ENCODE measurements at places on chromosomes 12 and 14.

GRCh38 chr12:94648578-94648977 lies 1.8 kb downstream of the TMCC3 start:
- no peak for DNase-seq

DNA sequence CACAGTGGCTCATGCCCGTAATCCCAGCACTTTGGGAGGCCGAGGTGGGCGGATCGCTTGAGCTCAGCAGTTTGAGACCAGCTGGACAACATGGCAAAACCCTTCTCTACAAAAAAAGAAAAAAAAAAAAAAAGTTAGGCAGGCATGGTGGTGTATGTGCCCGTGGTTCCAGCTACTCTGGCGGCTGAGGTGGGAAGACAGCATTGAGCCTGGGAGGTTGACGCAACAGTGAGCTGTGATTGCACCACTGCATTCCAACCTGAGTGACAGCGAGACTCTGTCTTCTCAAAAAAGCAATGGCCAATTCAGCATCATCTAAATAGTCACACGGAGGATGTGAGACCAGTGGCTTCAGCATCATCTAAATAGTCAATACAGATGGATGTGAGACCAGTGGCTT lies 10.4 kb upstream of the SAMD4A start:
- no peak for DNase-seq

GRCh38 chr12:19546611-19547162 lies 107.4 kb downstream of the AEBP2 start:
- DNase-seq: no peak

- DNase-seq: no peak
Measured at GRCh38 chr14:65242732-65243134, 140.4 kb upstream of the MAX start.

- no peak for DNase-seq
Measured at GRCh38 chr12:78232756-78233155, 402.1 kb downstream of the NAV3 start.

DNA sequence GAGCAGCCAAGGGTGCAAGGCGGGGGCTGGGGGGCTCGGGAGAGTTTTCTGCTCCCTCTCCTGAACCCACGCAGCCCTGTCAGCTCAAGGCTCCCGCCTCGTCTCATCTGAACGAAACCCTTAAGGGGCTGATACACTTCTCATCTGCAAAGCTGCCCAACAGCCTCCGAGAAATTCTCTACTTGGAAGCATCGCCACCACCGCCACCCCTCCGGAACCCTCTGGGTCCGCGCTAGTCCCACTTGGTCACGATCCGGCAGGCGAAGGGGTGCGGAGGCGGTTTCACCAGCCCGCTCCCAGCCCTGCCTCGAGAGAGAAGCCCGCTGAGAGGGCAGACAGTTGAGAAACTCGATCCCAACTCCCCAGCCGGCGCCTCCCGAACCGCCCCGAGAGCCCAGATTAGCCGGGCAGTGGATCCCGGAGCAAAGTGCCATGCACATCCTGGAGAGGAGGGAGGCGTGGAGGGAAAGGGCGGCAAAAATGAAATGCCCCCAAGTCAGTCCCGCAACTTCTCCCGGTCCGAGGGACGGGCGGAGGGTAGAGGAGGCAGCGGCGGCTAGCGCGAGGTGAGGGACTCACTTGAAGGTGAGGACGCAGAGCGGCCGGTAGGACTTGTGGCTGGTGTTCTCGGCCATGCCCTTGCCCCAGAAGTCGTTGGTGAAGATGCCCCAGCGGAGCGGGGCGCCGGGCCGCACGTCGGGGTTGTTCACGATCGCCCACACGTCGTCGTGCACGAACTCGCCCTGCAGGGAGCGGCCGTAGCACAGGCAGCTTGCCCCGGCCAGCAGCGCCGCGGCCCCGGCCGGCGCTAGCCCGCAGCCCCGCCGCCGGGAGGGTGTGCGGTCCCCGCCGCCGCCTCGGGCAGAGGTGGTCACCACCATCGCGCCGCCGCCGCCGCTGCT lies 620 bp downstream of the TMTC1 start:
- DNase-seq: no peak

GRCh38 chr14:100726550-100727085 lies at the start of gene DLK1:
TSS of gene DLK1 (plus strand) at chr14:100726892. CDS start at chr14:100727069, 177 bp downstream.
- no peak for DNase-seq

DNA sequence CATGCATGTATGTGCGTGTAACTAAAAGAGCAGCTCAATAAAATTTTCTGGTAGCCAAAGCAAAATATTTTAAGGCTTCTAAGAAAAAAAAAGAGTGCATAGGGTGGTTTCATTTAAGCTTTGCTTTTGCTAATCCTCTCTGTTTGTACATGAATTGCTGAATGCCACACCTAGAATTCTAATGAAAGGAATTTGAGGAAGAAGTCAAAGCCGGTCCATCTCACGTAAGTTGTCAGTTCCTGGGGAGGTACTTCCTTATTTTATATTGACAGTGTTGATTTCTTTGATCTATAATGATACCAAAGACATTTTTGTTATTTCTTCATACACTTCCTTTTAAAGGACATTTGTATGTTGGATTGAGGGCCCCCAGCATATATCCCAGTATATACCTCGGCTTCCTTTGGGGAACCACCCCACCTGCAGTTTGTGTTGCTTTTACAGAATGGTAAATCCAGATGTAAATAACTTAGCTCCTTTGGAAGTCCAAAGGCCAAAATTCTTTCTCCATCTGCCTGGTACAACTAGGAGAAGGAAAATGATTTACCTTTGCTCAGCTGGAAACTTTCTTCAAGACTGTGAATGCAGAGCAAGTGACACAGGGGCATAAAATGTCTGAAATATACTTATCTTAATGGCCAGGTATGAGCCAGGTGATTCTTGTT lies 420.9 kb upstream of the ATP2B1 start:
- DNase-seq: no peak

Data from stimulated activated CD4-positive, alpha-beta T cell treated with anti-CD3 and anti-CD28 coated beads, TNF-alpha, amount 100 ng/mL, for 1 hour (primary cell).